ENCODE measurements at places on chromosomes 1 and 21.

GRCh38 chr1:198212126-198212525 lies 55.3 kb downstream of the NEK7 start:
- no peak for DNase-seq

DNA sequence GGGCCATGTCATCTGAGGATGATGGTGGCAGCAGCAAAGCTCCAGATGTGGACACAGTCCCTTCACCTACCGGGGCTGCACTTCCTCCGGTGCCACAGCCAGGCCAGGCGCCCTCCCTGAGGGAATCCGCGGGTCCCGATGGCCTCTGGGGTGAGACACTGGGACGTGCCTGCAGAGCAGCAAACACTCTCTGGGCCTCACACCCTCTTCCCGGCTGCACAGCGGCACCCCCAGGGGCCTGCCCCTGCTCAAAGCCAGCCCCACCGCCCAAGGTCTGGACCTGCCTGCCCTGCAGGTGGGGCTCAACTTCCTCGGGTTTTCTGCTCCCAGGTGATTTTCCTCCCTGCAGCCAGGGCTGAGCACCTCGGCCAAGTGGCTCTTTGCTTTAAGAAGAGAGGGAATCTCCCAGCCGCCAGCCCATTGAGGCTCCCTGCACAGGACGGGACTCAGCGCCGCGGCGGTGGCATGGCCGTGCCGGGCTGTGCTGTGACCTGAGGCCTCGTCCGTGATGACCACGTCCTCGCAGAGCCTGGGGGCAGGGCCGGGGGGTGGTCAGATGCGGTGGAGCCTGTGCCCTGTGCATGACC lies 21.3 kb upstream of the COL18A1 start:
- DNase-seq: peak; percentile 12

DNA sequence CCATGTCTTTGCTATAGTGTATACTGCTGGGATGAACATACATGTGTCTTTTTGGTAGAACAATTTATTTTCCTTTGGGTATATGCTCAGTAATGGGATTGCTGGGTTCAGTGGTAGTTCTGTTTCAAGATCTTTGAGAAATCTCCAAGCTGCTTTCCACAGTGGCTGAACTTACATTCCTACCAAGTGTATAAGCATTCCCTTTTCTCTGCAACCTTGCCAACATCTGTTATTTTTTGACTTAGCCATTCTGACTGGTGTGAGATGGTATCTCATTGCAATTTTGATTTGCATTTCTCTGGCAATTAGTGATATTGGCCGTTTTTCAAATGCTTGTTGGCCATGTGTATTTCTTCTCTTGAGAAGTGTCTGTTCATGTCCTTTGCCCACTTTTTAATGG lies 37.5 kb upstream of the ANGPTL1 start:
- no peak for DNase-seq

DNA sequence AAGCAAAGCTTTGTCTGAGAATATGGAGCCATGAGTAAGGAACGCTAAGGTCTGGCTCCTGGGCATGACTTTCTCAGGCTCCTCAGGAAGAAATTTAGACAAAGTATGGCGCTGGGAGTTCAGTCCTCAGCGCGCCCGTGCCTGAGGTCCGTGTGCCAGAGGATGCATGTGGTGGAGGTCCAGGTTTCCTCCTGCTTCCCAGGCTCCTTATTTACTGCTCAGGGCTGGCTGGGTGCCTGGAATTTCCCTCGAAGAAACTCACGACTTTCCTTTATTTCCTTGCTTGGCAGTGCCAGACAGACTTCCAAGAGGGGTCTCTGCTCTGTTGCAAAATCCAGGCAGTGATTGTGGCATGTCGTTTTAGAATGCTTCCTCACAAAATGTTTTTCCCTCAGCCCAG lies 13.3 kb downstream of the GCSAML start:
- no peak for DNase-seq

DNA sequence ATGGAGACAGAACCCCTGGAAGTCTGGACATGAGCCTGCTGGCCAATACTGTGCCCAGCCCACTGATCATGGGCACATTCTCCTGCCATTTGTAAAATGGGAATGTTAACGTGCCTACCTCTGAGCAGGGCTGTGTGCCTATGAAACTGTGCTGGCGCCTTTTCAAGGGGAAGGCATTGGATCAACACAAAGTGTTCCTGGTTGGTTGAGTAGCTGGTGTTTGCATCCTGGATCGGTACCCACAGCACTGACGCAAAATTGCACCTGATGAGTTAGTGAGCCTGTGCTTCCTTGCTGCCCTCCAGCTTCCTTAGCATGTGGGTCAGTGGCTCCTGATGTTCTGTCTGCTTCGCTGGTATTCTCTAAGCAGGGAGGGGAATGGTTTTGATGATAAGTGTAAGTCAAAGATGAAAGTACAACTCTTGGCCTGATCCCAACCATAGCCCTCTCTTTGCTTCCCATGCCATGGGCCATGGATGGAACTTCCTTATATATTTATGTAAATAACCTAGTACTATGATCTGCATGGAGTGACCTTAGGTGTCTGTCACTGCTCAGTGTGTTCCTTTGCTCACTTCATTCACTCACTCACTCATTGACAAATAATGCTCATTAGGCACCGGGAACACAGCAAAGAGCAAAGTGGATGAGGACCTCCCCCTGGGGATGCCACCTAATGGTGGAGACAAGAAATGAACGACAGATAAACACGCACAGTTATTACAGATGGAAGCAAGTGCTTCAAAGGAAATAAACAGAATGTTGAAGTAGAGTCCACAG lies 22.7 kb downstream of the MAB21L3 start:
- no peak for DNase-seq

DNA sequence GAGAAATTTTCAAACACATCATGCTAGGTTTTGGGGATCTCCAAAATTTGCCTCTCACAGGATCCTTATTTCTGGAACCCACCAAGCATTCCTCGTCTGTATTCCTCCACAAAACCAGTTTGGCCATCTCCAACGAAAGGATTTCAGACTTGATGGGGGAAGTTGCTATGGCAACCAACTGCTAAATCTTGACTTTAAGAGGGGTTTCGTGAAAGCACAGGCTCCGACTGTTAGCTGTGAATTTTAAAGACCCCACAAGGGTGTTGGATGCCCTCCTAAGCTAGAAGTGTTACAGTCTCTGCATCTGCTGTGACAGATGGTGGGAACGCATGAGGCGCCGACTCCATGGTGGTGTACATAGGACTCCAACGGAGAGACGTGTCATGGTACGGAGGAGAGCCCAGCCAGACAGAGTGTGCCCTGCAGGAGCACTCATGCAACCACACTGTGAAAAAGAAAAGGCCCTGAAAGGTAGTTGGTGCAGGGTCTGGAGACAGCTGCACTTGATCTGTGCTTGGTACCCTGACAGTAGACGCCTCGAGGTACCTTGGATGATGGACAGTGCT lies 147.1 kb downstream of the ASTN1 start:
- no peak for DNase-seq

DNA sequence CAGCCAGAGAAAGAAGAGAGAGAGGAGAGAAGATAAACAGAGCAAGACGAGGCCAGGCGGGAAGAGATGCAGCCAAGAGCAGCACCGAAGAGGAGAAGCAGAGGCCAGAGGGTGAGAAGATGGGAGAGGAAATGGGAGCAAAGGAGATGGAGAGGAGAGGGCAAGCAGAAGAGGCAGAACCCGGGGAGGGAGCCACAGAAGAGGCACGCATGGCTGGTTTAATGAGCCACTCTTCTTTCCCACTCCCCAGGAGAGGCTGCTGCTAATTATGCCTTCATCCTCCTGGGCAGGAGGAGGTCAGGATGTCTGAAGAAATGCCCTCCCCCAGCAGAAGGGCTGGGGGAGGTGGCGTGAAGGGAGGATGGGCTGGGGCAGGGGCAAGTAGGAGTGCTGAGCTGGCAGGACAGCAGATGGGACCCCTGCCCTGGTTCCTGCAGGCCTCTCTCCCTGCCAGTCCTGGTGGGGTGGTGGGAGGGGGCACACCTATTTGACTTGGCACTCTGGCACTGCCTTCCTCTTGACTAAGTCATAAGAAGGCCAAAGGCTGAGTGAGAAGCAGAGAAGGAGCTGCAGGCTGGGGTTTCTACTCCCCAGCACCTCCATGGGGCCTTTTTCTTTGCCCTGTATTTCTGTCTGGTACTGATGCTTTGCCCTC lies 32.3 kb downstream of the KIRREL1 start:
- no peak for DNase-seq

GRCh38 chr1:91098299-91098906 lies 76.6 kb upstream of the ZNF644 start:
- no peak for DNase-seq

DNA sequence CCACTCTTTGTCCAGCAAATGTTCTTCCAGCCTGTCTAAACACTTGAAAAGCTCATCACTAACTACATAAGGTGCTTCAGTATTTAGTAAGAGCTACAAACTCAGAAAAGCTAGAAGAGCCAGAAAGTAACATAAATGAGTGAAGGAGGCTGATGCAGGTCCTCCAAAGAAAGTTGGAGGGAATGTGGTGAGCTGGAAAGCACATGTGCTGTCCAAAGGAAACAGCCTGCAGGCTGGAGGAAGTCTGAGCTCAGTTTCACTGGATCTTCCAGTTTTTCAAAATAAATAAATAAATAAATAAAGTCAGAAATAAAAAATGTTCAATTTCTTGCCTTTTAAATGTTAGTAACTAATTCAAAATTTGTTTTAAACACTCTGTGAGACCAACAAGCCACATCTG lies 25.5 kb downstream of the ZC3H11B start:
- no peak for DNase-seq

GRCh38 chr1:69985376-69985775 lies 220.0 kb downstream of the LRRC40 start:
- no peak for DNase-seq

GRCh38 chr1:193730017-193730416 lies 543.6 kb upstream of the B3GALT2 start:
- no peak for DNase-seq

DNA sequence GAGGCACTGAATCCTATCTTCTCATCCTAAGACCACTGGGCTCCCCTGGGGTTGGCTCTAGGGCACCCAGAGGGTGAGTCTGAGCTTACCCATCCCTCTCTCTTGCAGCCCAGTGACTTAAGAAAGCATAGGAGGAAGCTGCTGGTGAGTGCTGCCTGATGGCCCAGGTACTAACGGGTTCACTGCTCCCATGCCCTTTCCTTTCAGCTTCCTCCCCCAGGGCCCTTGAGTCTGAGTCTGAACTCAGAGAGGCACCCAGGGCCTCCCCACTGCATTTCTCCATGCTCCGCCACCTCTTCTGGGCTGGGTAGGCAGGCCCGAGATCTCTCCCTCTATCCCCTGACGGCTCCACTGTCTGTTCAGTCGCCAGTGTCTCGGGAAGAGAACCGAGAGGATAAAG lies 29.7 kb downstream of the PPFIA4 start:
- DNase-seq: no peak

DNA sequence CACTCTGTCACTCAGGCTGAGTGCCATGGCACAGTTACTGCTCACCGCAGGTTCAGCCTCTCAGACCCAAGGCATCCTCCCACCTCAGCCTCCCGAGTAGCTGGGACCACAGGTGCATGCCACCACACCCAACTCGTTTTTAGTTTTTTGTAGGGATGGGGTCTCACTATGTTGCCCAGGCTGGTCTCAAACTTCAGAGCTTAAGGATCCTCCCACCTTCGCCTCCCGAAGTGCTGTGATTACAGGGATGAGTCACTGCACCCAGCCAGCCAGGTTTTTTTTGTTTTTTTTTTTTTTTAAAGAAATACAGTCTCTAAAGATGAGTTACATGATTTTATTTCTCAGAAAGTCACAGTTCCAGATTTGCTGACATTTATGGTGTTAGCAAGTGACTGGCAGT lies 29.0 kb downstream of the BACE2 start:
- DNase-seq: no peak

- no peak for DNase-seq
Observed at GRCh38 chr1:176795929-176796328, 333.0 kb downstream of the PAPPA2 start.

DNA sequence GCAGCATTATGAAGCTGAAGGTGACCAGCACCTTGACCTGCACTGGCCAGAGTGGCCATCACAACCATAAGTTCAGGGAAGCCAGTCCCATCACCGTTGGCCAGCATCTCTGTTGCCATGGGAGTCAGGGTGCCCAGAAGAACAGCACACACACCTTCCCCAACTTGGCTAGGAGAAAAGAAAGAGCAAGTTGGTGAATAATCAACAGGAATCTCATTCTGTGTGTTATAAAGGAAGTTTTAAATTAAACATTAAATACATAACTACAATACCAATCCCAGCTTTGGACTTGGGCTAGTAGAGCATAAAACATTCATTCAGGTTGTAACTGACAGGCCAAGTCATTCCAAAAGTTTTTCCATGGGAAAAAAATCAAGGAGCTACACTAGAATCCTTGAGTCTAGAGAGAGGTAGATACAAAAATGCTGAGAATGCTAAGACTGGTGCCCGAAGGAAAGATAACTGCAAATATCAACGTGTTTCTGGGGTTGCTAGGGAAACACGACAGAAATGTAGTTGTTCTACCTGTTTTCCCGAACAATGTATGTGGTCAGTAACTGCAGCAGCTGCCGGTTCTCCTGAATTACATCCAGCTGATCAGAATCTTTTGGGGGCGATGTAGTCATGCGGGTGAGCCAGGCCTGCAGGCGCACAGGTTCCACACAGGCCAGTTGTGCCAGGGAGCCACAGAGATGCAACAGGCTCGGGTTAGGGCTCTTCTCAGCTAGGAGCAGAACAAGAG lies 45.6 kb downstream of the UBR4 start:
- DNase-seq: no peak

DNA sequence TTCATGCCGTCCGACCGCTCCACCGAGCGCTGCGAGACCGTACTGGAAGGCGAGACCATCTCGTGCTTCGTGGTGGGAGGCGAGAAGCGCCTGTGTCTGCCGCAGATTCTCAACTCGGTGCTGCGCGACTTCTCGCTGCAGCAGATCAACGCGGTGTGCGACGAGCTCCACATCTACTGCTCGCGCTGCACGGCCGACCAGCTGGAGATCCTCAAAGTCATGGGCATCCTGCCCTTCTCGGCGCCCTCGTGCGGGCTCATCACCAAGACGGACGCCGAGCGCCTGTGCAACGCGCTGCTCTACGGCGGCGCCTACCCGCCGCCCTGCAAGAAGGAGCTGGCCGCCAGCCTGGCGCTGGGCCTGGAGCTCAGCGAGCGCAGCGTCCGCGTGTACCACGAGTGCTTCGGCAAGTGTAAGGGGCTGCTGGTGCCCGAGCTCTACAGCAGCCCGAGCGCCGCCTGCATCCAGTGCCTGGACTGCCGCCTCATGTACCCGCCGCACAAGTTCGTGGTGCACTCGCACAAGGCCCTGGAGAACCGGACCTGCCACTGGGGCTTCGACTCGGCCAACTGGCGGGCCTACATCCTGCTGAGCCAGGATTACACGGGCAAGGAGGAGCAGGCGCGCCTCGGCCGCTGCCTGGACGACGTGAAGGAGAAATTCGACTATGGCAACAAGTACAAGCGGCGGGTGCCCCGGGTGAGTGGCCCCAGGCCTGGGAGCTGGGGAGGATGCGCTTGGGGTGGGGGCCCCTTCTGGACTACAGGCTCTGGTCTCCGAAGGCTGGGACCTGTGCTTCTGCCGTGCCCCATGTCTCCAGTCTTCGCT lies 1.1 kb downstream of the SKI start:
- peak; percentile 74 for DNase-seq
